Activated CD4-positive, alpha-beta T cell treated with anti-CD3 and anti-CD28 coated beads, Interleukin-2, amount 10 ng/mL, durations not matched to agents 24 days and 14 days (primary cell): ENCODE measurements at places on chromosomes 4 and X.

DNA sequence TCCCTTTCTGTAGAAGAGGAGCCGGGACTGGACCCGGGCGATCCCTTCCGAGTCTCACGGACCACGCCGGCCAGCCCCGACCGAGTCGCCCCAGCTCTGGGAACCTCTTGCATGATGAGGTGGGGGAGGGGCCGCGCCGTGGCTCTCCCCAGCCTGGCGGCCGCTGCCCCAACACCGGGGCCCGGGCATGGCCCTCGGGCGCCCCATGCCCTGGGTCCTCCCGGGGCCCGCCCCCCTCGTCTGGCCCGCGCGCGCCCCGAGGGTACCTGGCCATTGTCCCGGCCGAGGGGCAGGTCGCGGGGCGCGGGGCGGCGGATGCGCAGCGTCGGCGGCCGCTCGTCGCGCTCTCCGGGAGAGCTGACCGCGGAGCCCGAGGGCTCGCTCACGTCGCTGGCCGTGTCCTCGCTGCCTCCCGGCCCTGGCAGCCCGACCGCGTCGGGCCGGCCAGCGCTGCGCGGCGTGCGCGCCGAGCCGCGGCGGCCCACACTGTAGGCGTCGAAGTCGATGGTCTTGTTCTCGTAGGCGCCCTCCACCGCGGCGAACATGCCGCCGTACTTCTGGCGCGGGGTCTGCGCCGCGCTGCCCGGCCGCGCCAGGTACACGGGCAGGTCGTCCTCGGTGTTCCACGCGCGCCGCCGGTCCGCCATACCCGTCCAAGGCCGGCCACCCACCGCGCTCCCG, 423 bp downstream of the CRMP1 start:
- no peak for DNase-seq

- peak; percentile 69 for DNase-seq
These were observed 80.0 kb downstream of the ARSJ start for GRCh38 chr4:113899271-113900070.

GRCh38 chr4:102988429-102989020, 31.0 kb downstream of the SLC9B1 start:
- DNase-seq, result no peak

GRCh38 chrX:20454117-20454516, 187.4 kb upstream of the RPS6KA3 start:
- DNase-seq, result no peak

DNA sequence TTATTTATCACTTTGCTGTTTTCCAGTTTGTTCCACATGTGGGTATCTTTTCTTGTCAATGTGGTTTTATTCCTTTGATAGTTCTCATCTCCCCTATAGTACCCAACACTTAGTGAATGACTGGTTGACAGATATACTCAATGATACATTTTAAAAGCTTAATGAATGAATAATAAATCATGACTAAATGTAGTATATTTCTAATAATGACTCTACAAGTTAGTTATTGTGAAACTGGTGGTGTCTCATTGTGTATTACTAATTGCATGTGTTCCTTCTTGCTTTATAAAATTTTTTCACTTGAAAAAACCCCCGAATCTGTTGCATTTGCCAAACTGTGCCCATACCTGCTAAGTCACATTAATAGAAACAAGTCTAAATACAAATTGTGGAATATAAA, 95.4 kb downstream of the MBNL3 start:
- DNase-seq, result no peak

DNA sequence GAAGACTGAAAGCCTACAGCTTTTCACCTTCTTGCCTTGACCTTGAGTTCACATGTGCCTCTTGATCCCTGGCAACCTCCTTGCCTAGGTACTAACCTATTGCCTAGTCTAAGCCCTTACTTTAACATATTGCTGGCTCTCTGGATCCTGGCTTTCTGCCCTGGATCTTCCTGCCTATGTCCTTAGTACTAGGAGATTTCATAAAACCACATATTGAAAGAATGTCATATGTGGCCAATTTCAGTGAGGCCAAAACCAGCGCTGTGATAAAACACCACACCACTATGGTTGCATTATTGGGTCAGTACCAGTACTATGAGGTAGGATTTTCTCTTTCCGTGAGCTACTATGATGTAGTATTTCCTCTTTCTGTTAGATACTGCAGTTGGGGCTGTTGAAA, 80.4 kb downstream of the CT47B1 start:
- DNase-seq, result no peak

GRCh38 chr4:20883231-20883630, 183.0 kb downstream of the PACRGL start:
- DNase-seq, result no peak

- DNase-seq, result no peak
These were observed 24.0 kb downstream of the RASGEF1B start for GRCh38 chr4:81447566-81448229.
